ENCODE measurements at places on chromosomes 5 and 9.

- no peak for DNase-seq
Observed at GRCh38 chr5:180703912-180704311, 35.9 kb downstream of the OR2Y1 start.

DNA sequence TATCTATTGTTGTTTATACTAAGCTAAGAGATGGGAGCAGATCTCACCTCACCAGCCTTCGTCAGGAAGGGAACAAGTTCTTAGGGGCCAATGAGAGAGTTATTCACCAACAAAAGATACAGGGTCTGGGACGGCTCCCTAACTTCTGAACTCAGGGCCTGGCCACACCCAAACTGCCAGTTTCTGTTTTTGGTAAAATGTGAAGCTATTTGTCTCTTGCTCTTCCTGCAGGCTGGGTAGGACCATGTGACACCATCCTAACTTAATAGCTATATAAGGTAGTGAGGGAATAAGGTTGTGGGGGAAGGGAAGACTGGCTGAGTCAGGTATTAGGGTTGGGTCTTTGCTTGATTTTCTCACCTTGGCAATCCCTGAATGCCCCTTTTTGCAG lies 480.5 kb downstream of the KDM4C start:
- no peak for DNase-seq

DNA sequence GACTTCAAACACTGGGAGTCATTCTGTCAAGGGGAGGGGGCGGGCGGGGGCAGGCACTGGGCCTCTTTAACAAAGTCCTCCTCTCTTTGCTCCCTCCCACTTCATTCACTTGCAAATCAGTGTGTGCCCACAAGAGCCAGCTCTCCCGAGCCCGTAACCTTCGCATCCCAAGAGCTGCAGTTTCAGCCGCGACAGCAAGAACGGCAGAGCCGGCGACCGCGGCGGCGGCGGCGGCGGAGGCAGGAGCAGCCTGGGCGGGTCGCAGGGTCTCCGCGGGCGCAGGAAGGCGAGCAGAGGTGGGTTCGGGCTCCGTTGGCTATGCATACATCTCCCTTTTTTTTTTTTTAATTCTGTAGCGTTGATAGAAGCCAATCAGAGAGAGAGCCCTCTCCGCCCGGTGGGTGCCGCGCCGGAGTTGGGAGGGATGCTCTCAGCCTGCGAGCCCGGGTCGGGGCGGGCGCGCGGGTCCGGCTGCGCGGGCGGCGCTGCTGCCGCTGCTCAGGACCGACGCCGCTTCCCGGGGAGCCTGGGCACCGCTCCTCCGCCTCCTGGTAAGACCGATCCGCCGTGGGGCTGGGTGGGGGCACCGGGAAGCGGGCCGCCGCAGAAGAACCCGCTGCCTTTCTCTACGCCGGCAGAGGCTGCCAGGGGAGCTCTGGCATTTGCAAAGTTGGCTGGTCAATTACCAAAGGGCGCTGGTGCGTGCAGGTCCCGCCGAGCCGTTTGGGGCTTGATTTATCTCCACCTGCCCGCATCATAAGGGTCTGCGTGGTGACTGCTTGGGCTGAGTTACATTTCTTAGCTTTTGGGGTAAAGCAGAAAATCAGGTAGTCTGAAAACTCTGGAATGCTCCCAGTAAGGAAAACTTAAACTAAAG lies at the start of gene CDH6:
Gene CDH6, plus strand, starts transcription at position 96 of the 877 bp plus-strand sequence. CDS start 73,788 bp downstream, outside the sequence.
- DNase-seq: peak; percentile 90

- DNase-seq: no peak
Observed at GRCh38 chr5:148924817-148925216, 98.4 kb downstream of the ADRB2 start.

DNA sequence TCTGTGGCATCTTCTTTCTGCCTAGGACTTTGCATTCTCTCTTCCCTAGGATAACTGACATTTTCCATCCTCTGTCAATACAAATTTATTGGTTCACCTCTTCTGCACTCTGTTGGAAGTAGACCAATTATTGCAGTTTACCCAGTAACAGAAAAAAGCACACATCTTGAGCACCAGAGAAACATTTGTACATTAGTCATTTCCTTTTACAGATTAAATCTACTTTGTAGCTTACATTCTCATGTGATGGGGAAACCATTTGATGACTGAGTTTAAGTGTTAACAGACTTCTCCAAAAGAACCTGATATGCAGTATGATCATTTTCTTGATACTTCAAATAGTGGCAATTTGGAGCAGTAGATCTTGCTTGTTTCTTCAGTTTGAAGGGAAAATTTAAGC lies 1098.8 kb downstream of the DTWD2 start:
- DNase-seq: no peak
